Thyroid gland (tissue), 4 donors: ENCODE measurements at places on chromosomes 2 and 18. TPM values are rescaled to one million over a fixed set of nuclear protein-coding genes. Genes with fewer than 3 reads are reported as not detected.
A peak's percentile ranks its signal among the peaks of the same experiment; 100 is the strongest.

GRCh38 chr2:60962528-60962927, 55.0 kb upstream of the PEX13 start:
- no peak for DNase-seq
- no peak overlapping the region for H3K4me3 ChIP-seq
- no peak overlapping the region for H3K27ac ChIP-seq
- H3K4me1 ChIP-seq, result peaks cover 28% of the 10 kb centered on the region
- H3K36me3 ChIP-seq, result no peaks in the 10 kb centered on the region
- H3K27me3 ChIP-seq, result no peaks in the 10 kb centered on the region

The DSG4 gene
- total RNA-seq, result not detected

The M1AP gene
- 0.81 TPM for total RNA-seq

DNA sequence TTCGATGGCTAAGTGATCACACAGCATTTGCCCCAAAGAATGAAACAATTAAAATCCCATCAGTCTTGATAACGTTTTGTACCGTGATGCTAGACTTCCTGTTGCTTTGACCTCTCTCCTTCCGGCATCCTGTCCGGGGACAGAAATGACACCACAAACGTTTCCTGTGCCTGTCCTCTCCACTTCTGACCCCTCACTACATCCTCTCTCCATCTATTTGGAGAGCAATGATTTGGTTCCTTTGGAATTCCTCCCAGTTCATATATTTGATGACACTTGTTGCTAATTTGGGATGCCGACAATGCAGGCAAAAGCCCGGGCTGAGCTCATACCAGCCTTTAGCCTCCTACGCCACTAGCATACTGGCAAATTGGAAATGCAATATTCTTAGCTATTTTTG, 151.2 kb upstream of the CCDC68 start:
- no peak overlapping the region for H3K4me3 ChIP-seq
- no peaks in the 10 kb centered on the region for H3K36me3 ChIP-seq
- H3K27ac ChIP-seq, result peak overlapping the region; percentile 7
- no peaks in the 10 kb centered on the region for H3K4me1 ChIP-seq

The MAB21L4 gene
- not detected for total RNA-seq

DNA sequence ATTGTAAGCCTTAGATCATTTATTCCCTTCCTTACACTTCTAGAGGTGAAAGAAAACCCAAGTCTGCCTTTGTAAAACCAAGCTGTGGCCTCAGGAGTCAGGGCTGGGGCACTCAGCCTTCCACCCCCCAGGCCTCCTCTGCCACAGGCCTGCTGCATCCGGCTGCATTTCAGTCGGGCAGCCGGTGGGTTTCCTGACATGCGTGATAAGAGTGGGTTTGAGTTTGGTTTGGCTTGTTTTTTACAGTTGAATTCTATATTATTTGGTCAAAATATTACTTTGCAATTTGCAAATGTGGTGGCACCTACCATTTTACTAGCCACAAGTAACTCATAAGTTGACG, 42.4 kb downstream of the ADI1 start:
- H3K4me3 ChIP-seq, result no peak overlapping the region
- H3K36me3 ChIP-seq, result peaks cover 29% of the 10 kb centered on the region
- H3K27ac ChIP-seq, result no peak overlapping the region
- DNase-seq, result no peak
